ENCODE measurements at places on chromosomes 16 and 17.

GRCh38 chr17:17548044-17548443, 43.5 kb downstream of the PEMT start:
- DNase-seq, result no peak

DNA sequence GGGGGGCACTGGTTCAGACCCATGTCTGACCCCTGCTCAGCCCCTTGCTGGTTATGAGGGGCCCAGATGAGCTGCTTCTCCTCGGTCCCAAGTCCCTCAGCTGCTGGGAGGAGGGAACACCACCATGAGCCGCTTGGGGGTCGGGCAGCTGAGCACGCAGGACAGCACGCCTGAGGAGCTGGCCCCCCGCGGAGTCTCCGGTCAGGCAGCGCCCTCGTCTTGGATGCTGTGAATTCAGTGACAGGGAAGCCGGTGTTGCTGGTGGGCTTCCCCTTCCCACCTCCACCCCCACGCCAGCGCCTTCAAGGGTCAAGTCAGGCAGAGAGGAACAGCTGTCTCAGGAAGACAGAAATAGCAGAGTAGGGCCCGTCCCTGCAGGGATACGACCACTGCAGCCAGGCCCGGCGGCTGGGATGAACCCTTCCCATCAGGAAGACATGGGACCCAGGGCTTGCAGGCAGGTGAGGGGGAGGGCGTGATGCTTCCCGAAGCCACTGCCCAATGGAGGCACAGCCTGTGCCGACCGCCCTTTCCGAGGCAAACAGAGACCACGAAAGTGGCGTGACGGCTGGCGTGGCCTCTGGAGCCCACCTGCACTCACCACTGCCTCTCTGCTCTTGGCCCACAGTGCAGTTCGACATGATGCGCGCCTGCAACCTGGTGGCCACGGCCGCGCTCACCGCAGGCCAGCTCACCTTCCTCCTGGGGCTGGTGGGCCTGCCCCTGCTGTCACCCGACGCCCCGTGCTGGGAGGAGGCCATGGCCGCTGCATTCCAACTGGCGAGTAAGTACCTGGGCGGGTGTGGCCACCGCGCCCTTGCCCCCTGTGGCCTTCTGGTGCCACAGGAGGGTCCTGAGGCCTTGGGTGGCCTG, 8.1 kb downstream of the TMEM204 start:
- DNase-seq, result no peak

DNA sequence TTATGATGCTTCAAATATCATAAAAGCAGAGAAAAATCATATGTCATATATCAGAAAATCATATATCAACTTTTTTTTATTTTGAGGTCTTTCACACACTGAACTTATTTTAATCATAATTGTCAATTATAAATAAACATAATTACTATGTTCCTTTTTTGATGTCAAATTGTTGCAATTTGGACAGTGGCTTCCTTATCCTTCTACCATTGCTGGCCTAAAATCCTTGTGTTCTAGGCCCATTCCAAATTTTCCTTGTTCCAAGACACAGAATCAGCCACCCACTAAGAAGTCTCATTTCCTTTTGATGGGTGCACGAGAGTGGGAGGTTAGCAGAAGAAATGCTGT, 28.9 kb downstream of the G6PC1 start:
- DNase-seq, result no peak

GRCh38 chr16:12479751-12480150, 323.9 kb downstream of the CPPED1 start:
- no peak for DNase-seq

DNA sequence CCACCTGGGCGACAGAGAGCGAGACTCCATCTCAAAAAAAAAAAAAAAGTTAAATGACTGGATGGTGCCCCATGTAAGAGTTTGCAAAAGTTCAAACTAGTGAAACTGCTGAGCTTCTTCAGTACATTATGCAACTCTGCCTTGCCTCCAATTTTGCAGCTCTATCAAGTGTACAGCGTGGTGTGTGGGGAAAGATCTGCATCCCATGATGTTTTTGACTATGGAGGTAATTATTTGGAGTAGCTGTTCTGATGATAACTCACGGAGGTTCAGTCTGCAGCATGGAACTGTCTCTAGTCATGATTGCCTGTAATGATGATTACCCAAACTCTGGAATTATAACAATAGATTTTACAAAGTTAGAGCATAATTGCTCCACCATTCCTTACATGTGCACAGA, 149.6 kb downstream of the PITPNC1 start:
- DNase-seq, result no peak

- no peak for DNase-seq
These were observed 36.8 kb upstream of the RASD1 start for GRCh38 chr17:17532991-17533390.

- DNase-seq, result no peak
These were observed 514 bp downstream of the THRA start for GRCh38 chr17:40063187-40063771.

- no peak for DNase-seq
These were observed 60.4 kb downstream of the PLXDC1 start for GRCh38 chr17:39090908-39091665.

DNA sequence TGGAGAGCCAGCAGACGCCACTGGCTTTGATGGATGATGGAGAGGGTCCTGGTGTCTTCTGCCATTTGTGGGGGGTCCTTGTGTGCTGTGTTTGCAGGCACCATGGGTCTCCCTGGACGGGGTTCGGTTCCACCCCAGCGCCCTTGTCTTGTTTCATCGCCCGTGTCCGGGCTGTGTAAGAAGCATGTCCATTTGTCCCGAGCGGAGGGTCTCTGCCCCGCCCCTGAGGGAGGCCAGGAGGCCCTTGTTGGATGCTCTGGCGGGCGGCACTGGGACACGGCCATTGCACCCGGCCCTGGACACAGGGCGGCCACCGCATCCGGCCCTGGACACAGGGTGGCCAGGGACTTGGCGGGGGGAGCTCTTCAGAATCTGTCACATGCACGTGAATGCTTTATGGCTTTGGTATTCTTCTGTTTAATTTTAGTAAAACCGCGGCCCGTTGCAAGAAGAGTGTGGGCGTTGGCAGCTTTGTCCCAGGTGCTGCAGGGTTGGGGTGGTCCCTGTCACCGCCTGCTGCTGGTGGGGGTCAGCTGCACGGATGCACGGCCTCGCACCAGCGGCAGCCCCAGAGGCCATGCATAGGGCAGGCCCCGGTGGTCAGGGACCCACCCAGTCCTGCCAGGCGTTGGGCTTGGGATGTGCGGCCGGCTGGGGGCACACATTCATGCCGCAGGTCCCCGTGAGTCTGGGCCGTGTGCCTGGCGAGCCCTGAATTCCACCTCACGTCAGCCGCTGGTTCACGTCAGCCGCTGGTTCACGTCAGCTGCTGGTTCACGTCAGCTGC, 21.0 kb upstream of the ZNF750 start:
- no peak for DNase-seq

DNA sequence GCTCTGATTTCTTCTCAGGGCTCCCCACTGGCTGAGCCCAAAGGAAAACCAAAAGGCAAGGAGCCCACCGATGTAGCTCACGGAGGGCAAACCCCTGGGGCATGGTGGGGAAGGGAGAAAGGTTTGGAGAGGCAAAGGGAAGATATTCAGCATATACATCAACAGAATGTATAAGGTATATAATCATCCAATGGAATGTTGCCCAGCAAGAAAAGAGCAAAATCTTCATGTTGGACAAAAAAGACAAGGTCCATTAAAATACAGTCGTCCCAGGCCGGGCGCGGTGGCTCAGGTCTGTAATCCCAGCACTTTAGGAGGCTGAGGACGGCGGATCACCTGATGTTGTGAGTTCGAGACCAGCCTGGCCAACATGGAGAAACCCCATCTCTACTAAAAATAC, 1.6 kb downstream of the CPPED1 start:
- no peak for DNase-seq

GRCh38 chr16:51402785-51403184, 251.7 kb upstream of the SALL1 start:
- DNase-seq, result no peak

DNA sequence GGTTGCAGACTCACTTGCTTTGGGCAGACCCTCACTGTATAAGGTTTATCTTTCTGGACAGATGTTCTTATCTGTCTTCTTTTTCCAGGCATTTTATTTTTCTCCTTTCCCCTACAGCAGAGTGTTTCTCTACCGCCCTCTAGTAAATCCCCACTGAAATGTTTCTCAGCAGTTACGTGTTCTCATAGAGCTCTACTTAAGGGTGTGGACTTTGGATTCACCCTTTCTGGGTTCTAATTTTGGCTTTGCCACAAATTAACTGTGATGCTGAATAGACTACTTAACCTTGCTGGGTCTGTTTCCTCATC, 2.0 kb downstream of the ADAT1 start:
- no peak for DNase-seq

GRCh38 chr17:72381597-72382397, 261.0 kb downstream of the SOX9 start:
- no peak for DNase-seq

- DNase-seq, result no peak
These were observed 110.1 kb downstream of the IRX3 start for GRCh38 chr16:54176376-54176901.

DNA sequence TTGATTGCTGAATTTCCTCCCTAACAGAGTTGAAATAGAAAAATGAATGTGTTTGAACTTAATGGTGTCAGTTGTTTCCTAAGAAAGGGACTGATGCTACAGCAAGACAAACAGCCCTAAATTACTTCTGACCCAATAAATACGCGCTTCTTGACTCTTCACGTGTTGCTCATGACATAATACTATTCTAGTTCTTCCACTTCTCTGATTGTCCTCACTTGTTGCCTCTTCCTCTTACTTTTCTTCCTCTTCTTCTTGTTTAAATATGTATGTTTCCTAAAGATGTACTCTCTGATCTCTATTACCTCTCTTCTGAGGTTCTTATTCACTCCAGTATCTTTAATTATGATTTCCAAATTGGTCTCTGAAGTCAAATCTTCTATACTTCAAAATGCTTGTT, 32.4 kb downstream of the RNF43 start:
- DNase-seq, result no peak

GRCh38 chr16:49542391-49542891, 168.8 kb downstream of the C16orf78 start:
- DNase-seq, result no peak

GRCh38 chr16:87117936-87118335, 199.3 kb downstream of the C16orf95 start:
- DNase-seq, result no peak

GRCh38 chr16:85369741-85370528, 243.2 kb upstream of the GSE1 start:
- no peak for DNase-seq

DNA sequence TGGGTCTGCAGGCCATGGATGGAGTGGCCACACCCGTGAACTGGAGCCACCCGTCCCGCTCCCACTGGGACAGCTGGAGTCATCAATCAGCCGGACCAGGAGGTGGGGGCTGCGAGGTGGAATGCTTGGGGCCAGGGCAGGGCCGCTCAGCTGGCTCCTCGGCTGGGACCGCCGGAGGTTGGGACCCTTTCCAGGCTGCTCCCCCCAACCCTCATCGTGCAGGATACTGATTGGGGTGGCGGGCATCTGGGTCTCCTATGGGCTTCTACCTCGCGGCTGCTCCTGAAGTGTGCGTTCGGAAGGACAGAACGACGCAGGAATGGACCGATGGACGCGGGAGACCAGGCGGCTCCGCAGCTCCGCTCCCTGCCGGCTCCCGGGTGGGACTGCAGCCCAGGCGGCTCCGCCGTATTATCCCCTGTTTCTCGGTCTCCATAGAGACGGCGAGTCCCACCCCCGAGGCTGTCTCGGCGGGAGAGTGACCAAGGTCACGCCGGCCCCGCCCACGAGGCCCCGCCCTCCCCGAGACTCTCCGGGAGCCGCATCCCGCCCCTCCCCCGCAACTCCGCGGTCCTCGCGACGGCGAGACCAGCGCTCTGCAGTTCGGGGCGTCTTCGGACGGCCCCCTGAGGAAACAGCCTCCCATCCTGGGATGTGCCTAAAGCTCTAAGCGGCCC, at the start of gene TPPP3:
Gene TPPP3, minus strand, starts transcription at position 388 of the 677 bp plus-strand sequence. CDS start 2,387 bp downstream, outside the sequence.
- no peak for DNase-seq
